Cerebellar nuclear complex (tissue), 1 donor: ENCODE measurements at places on chromosomes 2 and 18.
A peak's percentile ranks its signal among the peaks of the same experiment; 100 is the strongest.

- no peak for DNase-seq
Observed at GRCh38 chr2:98298683-98299164, 47.5 kb upstream of the CNGA3 start.

DNA sequence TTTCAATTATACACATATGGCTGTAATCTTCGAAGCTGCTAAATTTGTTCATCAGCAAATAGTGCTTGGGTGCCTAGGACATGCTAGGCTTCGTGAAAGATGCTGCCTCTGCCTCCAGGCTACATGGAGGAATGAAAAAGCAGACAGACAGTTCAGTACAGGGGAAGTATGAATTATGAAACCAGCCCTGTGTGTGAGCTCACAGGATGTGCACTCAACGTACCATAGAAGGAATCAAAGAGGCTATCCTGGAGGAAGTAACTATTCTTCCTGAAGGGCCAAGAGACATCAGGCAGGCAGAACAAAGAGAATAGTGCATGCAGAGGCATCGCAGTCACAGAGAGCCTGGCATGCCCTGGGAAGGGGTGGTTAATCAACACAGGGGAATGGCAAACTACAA lies 61.4 kb downstream of the DYM start:
- no peak for DNase-seq

GRCh38 chr2:169741-170140 lies 94.1 kb downstream of the SH3YL1 start:
- no peak for DNase-seq

DNA sequence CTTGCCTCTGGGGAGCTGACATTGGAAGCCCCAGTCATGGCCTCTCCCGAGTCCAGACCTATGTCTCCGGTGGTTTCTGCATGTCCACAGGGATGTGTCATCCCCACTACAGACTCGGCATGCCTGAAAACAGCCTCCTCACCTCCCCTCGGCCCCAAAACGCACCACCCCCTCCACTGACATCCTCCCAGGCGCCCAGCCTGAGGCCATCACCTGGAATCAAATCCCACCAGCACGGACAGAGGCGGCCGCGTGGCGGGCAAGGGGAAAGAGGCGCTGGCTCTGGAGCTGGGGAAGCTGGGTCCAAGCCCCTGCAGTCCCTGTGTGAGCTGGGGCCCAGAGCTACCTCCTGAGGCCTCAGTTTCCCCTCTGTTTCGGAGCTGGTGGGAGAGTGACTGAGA lies 69.9 kb upstream of the SMAD7 start:
- no peak for DNase-seq

DNA sequence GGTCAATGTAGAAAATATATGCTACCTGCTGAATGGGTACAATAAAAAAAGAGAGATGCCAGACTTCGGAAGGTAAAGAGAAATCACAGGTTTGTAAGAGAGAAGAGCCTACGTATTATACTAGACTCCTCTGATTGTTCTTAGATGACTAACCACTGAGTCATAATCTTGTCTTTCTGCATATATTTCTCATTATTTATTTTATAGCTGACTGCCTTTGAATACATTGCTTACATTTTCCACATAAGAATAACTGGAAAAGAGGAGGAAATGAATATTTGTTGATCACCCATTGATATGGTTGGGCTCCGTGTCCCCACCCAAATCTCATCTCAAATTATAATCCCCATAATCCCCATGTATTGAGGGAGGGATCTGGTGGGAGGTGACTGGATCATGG lies 90.3 kb upstream of the RAB27B start:
- no peak for DNase-seq

DNA sequence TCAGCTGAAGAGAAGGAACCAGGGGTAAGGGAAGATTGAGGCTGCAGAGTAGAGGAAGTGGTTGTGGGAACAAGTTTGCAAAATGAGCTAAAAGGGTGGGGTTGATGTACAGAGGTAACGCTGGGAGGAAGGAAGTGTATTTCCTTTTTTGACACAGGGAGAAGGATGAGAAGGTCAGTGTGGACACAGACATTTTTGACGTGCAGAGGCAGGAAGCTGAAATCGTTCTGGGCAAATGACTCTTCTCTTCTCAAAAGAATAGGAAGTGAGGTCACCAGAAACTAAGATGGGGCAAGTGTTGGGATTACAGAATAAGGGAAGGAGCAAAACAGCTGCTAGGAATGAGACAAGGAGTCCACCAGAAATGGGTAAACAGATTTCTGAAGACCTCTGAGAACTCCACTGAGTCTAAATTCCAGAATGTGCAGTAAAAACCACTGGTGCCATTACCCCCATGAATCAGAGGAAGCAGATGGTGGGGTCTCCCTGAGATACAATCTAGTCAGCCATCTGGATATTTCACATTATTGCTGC lies 20.0 kb upstream of the RNF149 start:
- DNase-seq = no peak

DNA sequence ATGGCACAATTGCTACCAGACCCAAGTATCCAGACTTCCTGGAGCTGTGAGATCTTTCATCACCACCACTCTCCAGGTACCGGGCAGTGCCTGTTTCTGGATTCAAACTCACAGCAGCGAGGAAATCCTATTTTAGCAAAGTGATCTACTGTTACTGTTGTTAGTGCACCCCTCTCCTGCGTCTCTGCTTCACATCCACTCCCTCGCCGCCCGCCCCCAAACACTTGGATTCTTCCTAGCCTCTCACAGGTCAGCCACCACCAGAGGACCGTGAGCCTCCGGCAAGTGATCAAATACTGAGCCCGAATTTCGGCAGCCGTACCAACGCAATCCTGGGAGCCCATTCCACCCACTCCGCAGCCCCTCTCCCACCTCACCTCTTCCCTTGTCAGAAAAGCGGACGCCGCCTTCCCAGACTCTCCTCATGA lies 519 bp downstream of the METTL4 start:
- DNase-seq = peak; percentile 19

GRCh38 chr2:116859708-116860107 lies 954.8 kb upstream of the DDX18 start:
- no peak for DNase-seq

DNA sequence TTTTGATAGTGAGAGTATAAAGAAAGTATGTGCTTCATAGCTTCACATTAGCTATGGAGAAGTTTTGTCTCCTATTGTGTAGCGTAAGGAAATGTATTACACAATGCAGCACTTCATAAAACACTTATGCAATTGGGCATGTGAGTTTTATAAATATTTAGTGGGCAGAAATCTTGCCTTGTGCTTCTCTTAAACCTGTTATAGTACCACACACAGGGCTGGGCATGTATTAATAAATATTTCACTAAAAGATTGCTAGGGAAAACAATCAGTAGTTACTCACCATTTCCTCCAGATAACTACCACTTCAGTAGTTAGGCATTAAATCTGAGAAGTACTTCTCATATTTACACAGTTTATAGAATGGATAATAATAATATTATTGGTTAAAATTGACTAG lies 1080.8 kb upstream of the PIK3C3 start:
- DNase-seq = no peak

- DNase-seq = no peak
Observed at GRCh38 chr2:33512112-33512511, 35.7 kb downstream of the RASGRP3 start.

- no peak for DNase-seq
Observed at GRCh38 chr2:178304333-178304732, 110.0 kb downstream of the OSBPL6 start.

DNA sequence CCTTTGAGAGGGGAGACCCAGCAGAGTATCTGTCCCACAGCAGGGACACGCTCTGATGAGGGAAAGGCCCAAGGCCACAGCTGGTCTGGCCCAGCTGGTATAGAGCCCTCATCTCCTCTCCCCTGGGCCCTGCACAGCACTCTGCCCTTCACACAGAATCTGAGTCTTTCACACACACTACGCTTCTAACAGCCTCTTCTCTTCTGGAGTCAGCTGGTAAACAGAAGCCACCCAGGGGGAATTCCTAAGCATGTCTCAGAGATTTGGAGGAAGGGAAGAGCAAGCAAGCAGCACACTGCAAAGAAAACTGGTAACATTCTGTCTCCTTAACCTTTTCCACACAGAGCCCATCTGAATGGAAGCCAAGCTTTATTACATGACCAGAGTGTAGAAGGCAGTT lies 121.1 kb upstream of the ACAA2 start:
- no peak for DNase-seq

- no peak for DNase-seq
Observed at GRCh38 chr18:42174909-42175308, 219.9 kb downstream of the PIK3C3 start.

DNA sequence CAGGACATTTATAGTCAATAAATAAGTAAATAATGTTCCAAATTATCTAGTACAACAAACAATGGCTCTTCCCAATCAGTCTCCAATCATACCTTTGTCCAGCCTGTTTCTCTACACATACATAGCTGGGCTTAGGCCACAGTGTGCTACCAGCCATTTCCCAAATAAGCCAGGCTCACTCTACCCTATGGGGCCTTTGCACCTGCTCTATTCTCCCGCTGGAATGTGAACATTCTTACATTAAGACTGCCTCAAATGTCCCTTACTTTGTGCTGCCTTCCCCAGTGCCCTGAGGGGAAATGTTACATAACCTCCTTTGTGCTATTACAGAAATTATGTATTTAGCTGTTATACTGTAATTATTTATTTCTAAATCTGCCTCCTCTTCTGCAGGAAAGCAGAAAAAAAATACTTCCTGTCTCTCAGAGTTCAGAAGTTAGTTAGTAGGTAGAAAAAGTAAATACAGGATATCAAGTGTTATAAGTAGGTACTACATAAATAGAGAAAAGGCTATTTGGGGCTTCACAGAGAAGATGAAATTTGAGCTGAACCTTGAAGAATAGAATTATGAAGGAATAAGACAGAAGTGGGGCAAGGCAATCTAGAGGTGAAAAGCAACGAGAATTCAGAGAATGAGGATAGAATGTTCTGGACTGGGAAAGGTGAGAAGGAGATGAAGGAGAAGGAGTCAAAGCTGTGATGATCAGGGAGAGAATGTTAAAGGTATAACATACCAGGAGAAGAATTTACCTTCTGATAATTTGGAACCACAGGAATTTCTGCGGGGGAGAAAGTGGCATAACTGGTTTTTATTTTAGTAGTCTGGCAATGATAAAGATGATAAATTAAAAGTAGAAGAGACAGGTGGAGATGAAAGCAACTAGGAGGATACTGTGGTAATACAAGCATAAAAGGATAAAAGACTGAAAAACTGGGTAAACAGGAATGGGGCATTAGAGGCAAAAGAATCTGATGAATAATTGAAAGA lies 37.0 kb downstream of the ROCK1 start:
- no peak for DNase-seq

- DNase-seq = no peak
Observed at GRCh38 chr2:145302886-145303285, 783.0 kb upstream of the ZEB2 start.

- DNase-seq = no peak
Observed at GRCh38 chr2:215189393-215189792, 51.0 kb upstream of the ABCA12 start.

DNA sequence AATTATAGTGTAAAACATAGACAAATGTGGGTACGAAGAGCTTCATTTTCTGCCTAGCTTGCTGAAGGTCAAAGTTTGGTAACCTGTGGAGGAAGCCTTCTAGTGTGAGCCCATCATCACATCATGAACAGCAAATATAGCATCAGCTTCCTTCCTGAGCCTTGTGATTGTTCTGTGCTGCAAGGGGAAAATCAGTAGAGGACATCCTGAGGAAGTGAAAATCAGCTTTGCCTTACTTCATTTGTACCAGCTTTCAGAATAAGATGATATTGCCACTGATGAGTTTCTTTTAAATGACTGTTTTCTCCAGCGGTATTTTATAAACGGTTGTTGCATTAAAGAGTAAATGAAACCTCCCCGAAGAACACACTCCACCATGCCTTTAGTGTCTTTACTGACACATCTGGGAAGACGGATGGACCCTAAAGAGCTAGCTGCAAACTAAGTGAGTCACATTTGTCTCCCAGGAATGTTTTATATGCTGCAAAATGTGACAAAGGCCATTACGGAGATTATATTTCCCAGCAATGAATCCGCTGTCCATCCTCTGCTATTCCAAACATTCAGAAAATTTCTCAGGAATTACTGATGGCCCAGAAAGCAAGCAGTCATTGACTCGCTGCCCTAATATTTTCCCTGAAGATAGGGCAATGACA lies 1272.8 kb downstream of the SUCLG1 start:
- no peak for DNase-seq

DNA sequence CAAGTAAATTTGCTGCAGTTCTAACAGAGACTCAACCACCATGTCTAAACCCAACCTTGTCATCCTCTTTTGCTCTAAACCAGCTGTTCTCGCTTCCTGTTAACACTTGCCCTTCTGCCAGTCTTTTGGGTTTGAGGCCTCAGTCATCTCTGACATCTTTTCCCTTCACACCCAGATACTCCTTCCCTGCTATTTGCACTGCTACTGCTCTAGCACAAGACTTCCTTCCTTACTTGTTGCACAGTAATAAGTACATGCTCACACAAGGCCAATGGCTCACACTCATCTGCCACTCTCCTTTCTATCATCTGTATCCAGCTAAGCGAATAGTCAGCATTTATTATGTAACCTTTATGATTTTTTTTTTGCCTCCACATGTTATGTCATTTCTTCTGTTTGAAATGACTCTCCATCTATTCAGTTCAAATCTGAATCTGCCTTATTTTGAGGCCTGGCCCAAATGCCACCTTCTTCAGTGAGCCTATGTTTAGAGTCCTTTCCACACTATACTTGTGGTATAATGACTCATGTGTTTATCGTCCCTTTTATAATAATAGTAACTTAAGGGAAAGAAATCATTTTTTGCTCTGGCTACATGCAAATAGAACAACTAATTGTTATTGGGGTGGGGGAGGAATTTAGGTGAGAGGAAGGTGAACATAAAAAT lies 22.5 kb upstream of the CDKL4 start:
- DNase-seq = no peak

GRCh38 chr18:41858761-41859555 lies 96.1 kb upstream of the PIK3C3 start:
- no peak for DNase-seq

- DNase-seq = no peak
Observed at GRCh38 chr2:162706770-162707169, 131.8 kb downstream of the KCNH7 start.

DNA sequence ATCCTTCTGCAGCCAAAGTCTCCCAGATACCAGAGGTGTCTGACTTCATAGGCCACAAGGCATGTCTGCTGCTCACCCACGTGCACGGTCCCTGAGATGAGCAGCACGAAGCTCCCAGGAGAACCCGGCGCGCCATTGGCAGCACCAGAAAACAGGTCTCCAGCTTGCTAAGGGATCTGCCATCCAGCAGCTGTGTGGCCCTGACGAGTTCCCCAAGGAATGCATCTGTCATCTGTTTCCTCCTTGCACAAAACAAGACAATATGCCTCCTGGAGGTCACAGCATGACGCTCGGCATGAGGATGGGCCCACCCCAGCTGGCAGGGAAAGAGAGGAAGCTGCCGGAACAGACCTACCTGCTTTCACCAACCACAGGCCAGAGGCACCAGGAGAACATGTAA lies 29.2 kb downstream of the HS6ST1 start:
- no peak for DNase-seq

- no peak for DNase-seq
Observed at GRCh38 chr2:231680285-231680991, 27.9 kb upstream of the PTMA start.

GRCh38 chr2:96103187-96103601 lies 13.2 kb downstream of the ADRA2B start:
- no peak for DNase-seq
